ENCODE measurements at places on chromosomes 3 and 15. TPM values are rescaled to one million over a fixed set of nuclear protein-coding genes. Genes with fewer than 3 reads are reported as not detected.

Gene FYTTD1
- 19.9 TPM for total RNA-seq

Gene GABRG3
- not detected for total RNA-seq

Gene SAMMSON
- not detected for total RNA-seq

Gene TAGLN3
- total RNA-seq = 0.34 TPM

Gene GOLGA8M
- total RNA-seq = 1.8 TPM

Gene GOLGA6L7
- not detected for total RNA-seq

Gene SPRED1
- total RNA-seq = 15.5 TPM

Gene CNTN4
- not detected for total RNA-seq

Gene STRA6
- total RNA-seq = 3.5 TPM

Gene FANCD2OS
- total RNA-seq = not detected

Gene NPAP1
- not detected for total RNA-seq

Gene PLSCR4
- total RNA-seq = 162 TPM

Gene GOLGA8S
- total RNA-seq = not detected

Gene C3orf80
- not detected for total RNA-seq

Gene OR4M2
- total RNA-seq = not detected

Gene NMB
- 5.5 TPM for total RNA-seq

Gene ERC2
- not detected for total RNA-seq

Gene DNAH1
- 1.2 TPM for total RNA-seq

Gene GHSR
- total RNA-seq = not detected

Gene PLCH1
- not detected for total RNA-seq

Gene CHL1
- total RNA-seq = under 0.01 TPM

Data from pericardium fibroblast (primary cell).